ENCODE measurements at places on chromosomes 6 and 20.

DNA sequence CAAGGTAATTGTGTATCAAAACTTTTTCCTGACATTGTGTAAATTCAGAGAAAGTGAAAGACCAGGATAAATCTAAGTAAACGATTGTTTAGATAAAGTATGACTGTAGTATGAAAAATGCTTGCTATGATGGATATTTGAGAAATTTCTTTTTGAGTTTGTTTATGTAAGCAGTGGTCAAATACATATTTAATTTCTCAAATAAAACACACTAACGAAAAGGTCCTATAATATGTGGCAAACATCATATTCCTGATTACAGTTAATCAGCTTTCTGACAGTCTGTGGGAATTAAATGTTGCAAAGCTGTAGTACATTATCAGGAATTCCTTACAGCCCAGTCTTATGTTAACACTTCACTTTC is 636.9 kb downstream of the MMUT start:
- DNase-seq: no peak

GRCh38 chr6:149060985-149061760 is 256.3 kb upstream of the TAB2 start:
- no peak for DNase-seq

- DNase-seq: peak; percentile 78
Measured at GRCh38 chr6:78867370-78868040, at the start of gene IRAK1BP1. TSS of gene IRAK1BP1 (plus strand) at chr6:78867551. CDS start at chr6:78867577, 26 bp downstream.

DNA sequence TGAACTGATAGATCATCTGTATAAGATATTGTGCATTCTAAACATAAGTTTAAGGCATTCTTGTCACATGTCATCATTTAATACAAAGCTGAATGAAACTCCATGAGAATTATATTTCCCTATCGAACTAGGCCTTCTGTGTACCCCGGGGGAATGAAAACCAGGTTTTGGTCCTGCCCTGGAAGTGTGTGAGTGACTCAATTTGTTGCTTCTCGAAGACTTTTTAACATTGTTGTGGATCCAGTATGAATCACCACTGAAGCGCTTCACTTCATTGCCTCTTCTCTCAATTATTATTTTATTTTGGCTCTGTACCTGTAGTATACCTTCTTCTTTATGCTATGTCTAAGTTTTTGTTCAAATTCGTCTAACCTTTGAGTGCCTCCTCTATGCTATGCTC is 150.8 kb downstream of the GRIK2 start:
- no peak for DNase-seq

- no peak for DNase-seq
Measured at GRCh38 chr6:4128748-4129147, 6.6 kb downstream of the ECI2 start.

- no peak for DNase-seq
Measured at GRCh38 chr6:110537208-110538123, 61.1 kb upstream of the SLC22A16 start.

DNA sequence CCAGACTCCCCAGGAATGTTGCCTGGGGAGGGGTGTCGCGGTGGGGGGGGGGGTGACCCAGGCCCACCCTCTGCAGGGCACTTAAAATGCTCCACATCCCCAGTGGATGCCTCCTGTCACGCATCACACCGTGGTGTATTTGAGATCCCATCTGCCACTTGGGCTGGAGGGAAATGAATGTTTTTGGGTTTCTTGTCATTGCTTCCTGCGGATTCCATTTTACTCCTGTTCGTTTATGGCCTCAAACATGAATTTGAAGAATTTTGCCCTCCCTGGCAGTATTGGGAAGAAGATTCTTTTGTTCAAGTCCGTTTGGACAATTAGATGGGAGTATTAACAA is 544 bp upstream of the KHDC1 start:
- no peak for DNase-seq

DNA sequence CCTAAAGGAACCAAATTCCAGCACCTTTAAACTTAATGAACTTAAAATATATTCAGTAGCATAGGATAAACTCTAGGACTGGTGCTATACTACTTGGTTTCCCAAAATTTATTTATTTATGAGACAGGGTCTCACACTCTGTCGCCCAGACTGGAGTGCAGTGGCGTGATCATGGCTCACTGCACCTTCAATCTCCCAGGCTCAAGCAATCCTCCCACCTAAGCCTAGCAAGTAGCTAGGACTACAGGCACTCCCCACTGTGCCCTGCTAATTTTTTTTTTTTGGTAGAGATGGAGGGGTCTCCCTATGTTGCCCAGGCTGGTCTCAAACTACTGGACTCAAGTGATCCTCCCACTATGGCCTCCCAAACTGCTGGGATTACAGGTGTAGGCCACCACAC is 21.4 kb downstream of the EIF2S2 start:
- DNase-seq: no peak

DNA sequence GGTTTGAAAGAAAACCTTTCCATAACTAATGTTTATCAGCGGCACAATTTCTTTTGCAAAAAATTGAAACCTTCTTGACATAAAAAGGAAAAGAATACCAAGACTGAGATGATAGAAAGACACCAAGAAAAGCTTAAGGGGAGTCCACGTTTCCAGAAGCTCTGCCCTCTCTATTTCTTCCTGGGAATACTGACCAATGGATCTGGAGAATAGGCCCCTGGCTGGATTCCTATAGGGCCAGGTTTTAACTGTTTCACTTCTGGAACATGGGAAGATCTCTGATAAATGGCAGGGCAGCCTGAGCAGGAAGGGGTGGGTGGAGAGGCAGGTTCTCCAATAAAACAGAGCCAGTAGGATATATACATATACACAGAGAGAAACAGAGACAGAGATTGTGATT is 413.4 kb upstream of the JARID2 start:
- no peak for DNase-seq

- no peak for DNase-seq
Measured at GRCh38 chr6:41683273-41683522, 44.9 kb downstream of the MDFI start.

DNA sequence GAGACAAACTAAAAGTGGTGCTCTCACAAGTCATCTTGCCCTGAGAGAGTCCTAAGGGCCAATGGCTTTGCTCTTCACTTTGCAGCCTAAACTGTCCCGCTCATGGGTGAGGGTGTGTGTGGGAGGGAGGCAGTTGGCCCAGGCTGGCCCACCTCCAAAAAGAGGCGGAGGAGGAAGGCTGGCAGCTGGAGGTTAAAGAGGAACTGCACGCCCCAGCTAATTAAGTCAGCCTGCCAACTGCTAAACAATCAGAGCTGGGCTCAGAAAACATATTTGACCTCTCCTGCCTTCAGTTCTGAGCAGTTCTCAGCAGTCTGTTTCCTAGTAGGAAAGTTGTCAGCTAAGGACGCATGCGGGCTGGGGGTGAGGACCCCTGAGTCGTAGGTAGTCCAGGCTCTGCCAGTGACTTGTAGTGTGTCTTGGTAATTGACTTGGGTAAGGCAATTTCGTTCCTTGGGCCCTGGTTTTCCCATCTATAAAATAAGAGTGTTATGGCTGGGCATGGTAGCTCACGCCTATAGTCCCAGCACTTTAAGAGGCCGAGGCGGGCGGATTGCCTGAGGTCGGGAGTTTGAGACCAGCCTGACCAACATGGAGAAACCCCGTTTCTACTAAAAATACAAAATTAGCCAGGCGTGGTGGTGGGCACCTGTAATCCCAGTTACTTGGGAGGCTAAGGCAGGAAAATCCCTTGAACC is 17.0 kb downstream of the GSS start:
- DNase-seq: no peak

DNA sequence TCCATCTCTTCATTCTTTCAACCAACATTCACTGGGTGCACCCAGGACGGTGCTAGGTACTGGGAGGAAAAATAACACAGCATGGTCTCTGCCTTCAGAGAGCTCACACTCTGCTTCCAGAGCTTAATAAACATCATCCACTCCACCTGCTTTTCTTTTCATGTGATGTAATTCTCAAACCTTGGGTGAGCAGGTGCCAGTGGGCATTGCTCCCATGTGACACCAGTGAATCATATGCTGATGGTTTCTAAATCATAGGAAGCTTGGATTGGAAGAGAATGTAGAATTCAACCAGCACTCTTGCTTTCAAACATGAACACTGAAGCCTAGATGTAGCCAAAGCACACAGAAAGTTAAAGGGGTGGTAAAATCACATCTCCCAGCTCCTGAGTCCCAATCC is 189.8 kb downstream of the FOXA2 start:
- no peak for DNase-seq

GRCh38 chr6:144013486-144013909 is 5.4 kb upstream of the PLAGL1 start:
- DNase-seq: peak; percentile 67

DNA sequence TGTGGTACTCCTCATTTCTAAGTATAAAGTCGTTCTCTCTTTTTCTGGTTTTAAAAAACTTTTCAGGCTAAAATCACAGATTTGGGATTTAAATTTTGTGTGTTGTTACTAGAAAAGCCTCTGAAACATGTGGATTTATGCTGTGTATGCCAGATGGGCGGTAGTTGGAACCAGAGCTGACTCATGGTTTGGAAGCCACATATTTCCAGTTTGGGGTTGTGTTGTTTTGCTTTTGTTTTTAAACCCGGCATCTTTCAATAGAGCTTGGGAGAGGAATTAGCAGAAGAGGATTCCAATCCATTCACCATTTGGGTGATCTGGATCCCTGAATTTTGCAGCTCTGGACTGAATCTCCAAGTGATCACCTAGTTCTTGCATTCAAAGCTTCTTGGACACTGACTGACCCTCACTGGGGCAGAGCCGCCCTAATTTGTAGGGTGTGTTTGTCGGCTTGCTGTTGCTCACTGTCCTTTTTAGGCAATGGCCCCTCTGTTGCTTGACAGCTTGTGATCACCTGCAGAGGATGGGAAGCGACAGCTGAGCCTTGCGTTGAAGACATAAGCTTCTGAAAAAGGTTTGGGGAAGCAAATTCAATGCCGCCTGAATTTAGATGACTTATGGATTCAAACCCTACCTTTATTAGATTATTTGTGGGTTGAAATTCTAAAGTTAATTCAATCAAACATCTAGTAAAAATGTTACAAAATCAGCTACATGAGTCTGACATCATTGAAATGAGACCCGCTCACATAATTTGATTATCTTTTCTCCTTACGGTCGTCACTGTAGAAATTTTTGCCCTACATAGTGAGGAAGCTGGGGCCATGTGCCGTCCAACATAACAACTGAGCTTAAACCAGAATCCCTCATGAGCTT is 79.9 kb upstream of the CD83 start:
- no peak for DNase-seq
